Activated naive CD8-positive, alpha-beta T cell treated with anti-CD3 and anti-CD28 coated beads, Interleukin-2, amount 50 U/mL, for 24 hours (primary cell): ENCODE measurements at places on chromosomes 7 and 10.
A peak's percentile ranks its signal among the peaks of the same experiment; 100 is the strongest.

- no peaks in the 10 kb centered on the region for H3K36me3 ChIP-seq
- H3K4me1 ChIP-seq: peaks cover 90% of the 10 kb centered on the region
- no peaks in the 10 kb centered on the region for H3K27me3 ChIP-seq
- H3K27ac ChIP-seq: peak overlapping the region; percentile 84
- peak; percentile 85 for DNase-seq
These were observed 22.1 kb upstream of the CARD11 start for GRCh38 chr7:3065724-3066143.

- peaks cover 21% of the 10 kb centered on the region for H3K4me1 ChIP-seq
- no peak overlapping the region for H3K27ac ChIP-seq
- no peak for DNase-seq
- H3K36me3 ChIP-seq: peaks cover 4% of the 10 kb centered on the region
- H3K27me3 ChIP-seq: peaks cover 33% of the 10 kb centered on the region
These were observed 104.9 kb upstream of the LEP start for GRCh38 chr7:128136215-128136597.

- no peaks in the 10 kb centered on the region for H3K36me3 ChIP-seq
- H3K27ac ChIP-seq: no peak overlapping the region
- H3K4me3 ChIP-seq: no peak overlapping the region
These were observed 770.4 kb downstream of the TNS3 start for GRCh38 chr7:46811529-46811928.

GRCh38 chr7:138449580-138449979, 10.5 kb upstream of the TRIM24 start:
- H3K27ac ChIP-seq: no peak overlapping the region
- H3K4me3 ChIP-seq: no peak overlapping the region
- H3K36me3 ChIP-seq: no peaks in the 10 kb centered on the region

GRCh38 chr10:119608316-119609155, 11.8 kb upstream of the TIAL1 start:
- peaks cover 9% of the 10 kb centered on the region for H3K27me3 ChIP-seq
- peaks cover 9% of the 10 kb centered on the region for H3K4me1 ChIP-seq
- no peak overlapping the region for H3K27ac ChIP-seq
- no peaks in the 10 kb centered on the region for H3K36me3 ChIP-seq
- DNase-seq: peak; percentile 36
- no peak overlapping the region for H3K4me3 ChIP-seq

DNA sequence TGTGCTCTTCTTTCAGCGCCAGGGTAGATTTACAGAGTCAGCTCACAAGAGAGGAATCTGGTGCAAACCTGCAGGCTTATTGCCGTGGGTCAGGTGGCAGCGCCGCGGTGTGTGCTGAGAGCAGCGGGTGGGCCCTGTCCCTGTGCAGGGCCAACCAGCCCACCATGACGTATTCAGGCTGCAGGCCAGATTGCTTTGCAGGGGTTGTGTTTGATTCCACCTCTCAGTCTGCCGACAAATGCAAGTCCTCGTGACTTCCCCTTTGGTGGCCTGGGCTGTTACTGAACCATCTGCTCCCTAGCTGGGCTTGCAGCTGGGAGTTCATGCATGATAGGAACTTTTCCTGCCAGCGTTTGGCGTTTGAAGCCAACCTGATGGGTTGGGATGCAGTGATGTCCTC, 66.7 kb upstream of the LEP start:
- DNase-seq: no peak
- H3K4me1 ChIP-seq: no peaks in the 10 kb centered on the region
- no peaks in the 10 kb centered on the region for H3K36me3 ChIP-seq
- no peak overlapping the region for H3K27ac ChIP-seq

DNA sequence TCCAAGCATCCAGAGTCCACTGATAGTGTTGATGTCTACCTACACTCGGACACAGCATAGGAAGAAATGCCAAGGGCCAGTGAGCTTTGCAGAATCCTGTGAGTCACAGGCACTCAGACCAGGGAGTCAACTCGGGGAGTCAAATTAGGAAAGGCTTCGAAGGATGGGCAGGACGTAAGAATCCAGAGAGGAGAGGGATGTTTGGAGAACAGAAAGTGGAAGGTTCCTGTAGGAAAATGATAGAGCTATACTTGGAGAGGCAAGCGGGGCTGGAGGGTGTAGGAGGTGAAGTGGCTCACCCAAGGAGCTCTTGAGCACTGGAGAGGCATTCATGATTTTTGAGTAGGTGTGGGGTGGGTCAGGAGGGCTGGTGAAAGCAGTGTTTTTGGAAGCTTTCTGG, 3.0 kb downstream of the ZYX start:
- H3K36me3 ChIP-seq: peaks cover 2% of the 10 kb centered on the region
- no peak overlapping the region for H3K4me3 ChIP-seq
- no peaks in the 10 kb centered on the region for H3K27me3 ChIP-seq
- DNase-seq: no peak

GRCh38 chr10:126504761-126505112, 116.5 kb upstream of the ADAM12 start:
- no peak overlapping the region for H3K27ac ChIP-seq
- H3K4me3 ChIP-seq: no peak overlapping the region
- H3K36me3 ChIP-seq: no peaks in the 10 kb centered on the region
- DNase-seq: no peak
- H3K27me3 ChIP-seq: peaks cover 2% of the 10 kb centered on the region

DNA sequence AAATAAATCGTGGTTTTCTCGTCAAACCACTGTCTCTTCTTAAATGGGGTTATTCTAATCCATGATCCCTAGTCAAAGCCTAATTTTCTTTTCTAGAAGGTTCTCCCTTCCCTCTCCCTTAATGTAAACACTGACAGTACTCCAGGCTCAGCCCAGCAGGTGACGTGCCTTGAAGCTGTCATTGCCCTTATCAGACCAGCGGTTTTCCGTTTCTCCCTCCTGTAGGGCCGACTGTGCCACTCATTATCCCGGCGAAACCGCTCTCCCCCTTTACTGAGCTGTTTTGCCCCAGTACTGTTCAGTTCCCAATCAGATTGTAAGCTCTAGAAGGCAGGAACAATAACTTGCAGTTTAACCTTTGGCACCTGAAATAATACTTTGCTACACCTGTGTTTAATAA, 153.5 kb upstream of the RHEB start:
- no peak overlapping the region for H3K27ac ChIP-seq
- peaks cover 6% of the 10 kb centered on the region for H3K4me1 ChIP-seq
- H3K27me3 ChIP-seq: no peaks in the 10 kb centered on the region
- no peak for DNase-seq
- H3K4me3 ChIP-seq: no peak overlapping the region

GRCh38 chr7:42155584-42156290, 81.3 kb downstream of the GLI3 start:
- no peaks in the 10 kb centered on the region for H3K4me1 ChIP-seq
- no peak for DNase-seq
- H3K4me3 ChIP-seq: no peak overlapping the region
- H3K36me3 ChIP-seq: no peaks in the 10 kb centered on the region
- no peaks in the 10 kb centered on the region for H3K27me3 ChIP-seq
- no peak overlapping the region for H3K27ac ChIP-seq

DNA sequence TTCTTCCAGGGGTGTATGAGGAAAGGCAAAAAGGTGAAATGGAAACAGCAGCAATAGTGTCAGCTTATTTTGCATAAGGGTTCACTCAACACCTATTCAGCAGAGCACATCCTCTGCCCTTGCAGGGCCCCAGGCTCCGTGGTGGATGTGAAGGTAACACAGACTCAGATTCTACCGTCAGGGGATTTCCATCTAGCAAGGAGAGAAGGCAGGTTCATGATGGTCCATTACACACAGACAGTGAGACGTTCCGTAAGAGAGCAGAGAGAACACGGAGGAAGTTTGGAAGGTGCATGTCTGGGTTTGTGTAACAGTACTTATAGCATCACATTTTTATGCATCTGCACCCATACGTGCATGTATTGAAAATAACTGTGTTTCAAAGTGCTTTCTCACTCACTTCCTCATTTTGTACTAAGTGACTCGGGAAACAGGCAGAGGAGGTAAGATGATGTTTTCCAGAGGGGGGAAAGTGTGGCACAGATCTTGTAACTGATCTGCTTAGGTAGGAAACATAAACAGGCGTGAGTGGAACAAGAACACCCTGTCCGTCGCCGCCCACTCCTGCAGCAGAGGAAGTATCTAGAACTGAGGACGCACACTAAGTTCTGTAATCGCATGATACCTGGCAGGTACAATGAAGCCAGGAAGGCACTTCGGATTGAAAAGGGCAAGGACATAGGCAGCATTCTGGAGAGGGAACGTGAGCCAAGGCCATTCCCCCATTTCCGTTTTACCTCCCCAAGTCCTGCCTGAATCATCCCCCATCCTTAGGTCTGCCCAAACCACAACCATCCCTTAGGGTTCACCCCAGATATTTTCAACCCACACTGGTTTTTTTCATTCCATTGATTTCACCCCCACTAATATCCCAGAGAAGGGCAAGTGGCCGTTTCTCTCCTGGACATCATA, 1.0 kb upstream of the ENO4 start:
- no peaks in the 10 kb centered on the region for H3K36me3 ChIP-seq
- H3K4me1 ChIP-seq: peaks cover 4% of the 10 kb centered on the region
- peaks cover 60% of the 10 kb centered on the region for H3K27me3 ChIP-seq
- no peak for DNase-seq
- no peak overlapping the region for H3K27ac ChIP-seq

- peak overlapping the region; percentile 97 for H3K27ac ChIP-seq
- DNase-seq: peak; percentile 88
- H3K4me3 ChIP-seq: peak overlapping the region; percentile 94
These were observed 31.8 kb upstream of the TOMM7 start for GRCh38 chr7:22854158-22855048.

DNA sequence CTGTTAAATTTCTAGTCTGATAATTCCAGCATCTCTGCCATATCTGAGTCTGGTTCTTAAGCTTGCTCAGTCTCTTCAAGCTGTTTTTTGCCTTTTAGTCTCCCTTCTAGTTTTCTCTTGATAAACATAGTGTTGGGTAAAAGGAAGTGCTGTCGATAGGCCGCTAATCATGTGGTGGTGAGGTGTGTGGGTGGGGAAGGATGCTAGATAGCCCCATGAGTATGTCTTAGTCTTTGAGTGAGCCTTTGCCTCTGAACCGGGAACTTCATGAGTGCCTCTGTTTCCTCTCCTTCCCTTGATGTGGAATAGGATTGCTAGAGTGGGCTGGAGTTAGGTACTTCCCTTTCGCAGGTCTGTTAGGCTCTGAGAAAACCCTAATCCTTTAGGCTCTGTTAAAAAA, 441.8 kb downstream of the INHBA start:
- no peak overlapping the region for H3K4me3 ChIP-seq
- DNase-seq: no peak
- no peaks in the 10 kb centered on the region for H3K36me3 ChIP-seq
- peaks cover 2% of the 10 kb centered on the region for H3K27me3 ChIP-seq

DNA sequence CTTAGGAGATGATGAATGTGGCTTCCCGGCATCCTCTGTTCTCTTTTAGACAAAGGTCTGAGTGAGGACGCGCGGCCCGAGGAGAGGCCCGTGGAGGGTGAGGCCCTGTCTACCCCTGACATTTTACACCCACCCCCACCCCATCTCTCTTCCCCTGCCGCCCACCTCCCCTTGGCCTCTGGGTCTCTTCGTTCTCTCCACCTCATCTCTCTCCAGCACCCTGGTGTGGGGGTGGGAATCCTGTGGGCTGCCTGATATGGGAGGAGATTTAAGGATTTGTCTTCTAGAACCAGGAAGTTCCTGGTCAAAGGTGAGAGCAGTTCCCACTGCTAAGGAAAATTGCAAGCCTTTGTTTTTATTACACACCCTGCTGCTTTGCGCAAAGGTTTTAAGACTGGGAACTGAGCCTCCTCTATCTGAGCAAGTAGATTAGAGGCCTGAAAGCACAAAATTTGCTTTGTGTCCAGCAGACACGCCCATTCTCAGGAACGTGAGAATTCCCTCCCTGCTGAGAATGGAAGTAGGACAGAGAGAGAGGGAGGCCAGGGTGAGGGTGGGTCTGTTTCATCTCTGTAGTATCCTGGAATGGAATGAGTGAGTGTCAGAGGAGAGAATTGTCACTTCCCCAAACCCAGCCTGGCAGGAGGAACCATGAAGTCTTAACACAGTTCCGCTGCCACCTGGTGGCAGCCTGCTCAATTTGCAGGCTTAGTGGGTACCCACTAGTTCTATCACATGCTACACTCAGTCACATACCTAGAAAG, 91.2 kb downstream of the GTF2IRD1 start:
- H3K4me3 ChIP-seq: no peak overlapping the region
- no peaks in the 10 kb centered on the region for H3K4me1 ChIP-seq
- no peak overlapping the region for H3K27ac ChIP-seq
- H3K27me3 ChIP-seq: no peaks in the 10 kb centered on the region
- DNase-seq: peak; percentile 38

- H3K27ac ChIP-seq: no peak overlapping the region
- H3K27me3 ChIP-seq: no peaks in the 10 kb centered on the region
- no peak for DNase-seq
- H3K4me3 ChIP-seq: no peak overlapping the region
These were observed 176.8 kb upstream of the RHOBTB1 start for GRCh38 chr10:61120805-61121204.

- no peak overlapping the region for H3K27ac ChIP-seq
- no peak for DNase-seq
- H3K27me3 ChIP-seq: peaks cover 4% of the 10 kb centered on the region
- no peaks in the 10 kb centered on the region for H3K36me3 ChIP-seq
- no peaks in the 10 kb centered on the region for H3K4me1 ChIP-seq
These were observed 35.0 kb downstream of the ARMC3 start for GRCh38 chr10:22962817-22963216.

GRCh38 chr10:17644485-17644943, 563 bp downstream of the STAM start:
- H3K4me1 ChIP-seq: peaks cover 65% of the 10 kb centered on the region
- peaks cover 32% of the 10 kb centered on the region for H3K36me3 ChIP-seq
- H3K27me3 ChIP-seq: peaks cover 2% of the 10 kb centered on the region
- peak overlapping the region; percentile 99 for H3K4me3 ChIP-seq

DNA sequence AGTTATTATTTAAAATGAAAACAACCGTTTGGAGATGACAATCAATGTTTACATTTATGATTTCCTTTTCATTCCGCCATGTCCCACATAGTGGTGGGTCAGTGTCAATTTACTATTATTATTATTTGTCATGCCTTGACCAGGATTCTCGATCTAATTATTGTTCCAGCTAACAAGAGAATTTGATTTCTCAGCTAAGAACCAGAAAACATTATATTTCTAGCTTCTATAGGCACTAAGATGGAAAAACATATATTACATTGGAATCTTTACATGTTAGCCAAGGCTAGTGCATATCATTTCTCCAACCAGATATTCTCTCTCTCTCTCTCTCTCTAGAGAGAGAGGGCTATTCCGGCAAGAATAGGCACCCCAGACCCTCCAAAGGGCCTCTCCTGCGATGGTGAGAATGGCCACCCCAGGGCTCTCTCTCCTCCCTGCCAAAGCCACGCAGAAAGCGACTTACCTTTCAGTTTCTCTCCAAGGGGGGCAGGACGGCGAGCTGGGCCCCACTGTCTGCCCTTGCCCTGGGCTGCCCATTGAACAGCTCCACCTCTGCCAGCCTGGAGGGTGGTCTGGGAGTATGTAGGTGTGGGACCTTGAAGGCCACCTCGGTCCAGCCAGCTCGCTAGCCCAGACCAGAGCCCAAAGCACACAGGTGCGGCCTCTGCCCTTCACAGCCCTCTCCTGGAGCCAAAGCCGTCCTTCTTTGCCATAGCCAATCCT, 2.4 kb downstream of the HOXA3 start:
- no peak overlapping the region for H3K27ac ChIP-seq
- peak overlapping the region; percentile 57 for H3K4me3 ChIP-seq
- DNase-seq: no peak
- peaks cover 31% of the 10 kb centered on the region for H3K4me1 ChIP-seq
- peaks cover 1% of the 10 kb centered on the region for H3K36me3 ChIP-seq
- peaks cover 86% of the 10 kb centered on the region for H3K27me3 ChIP-seq
